ENCODE measurements at places on chromosomes 13 and 19.

DNA sequence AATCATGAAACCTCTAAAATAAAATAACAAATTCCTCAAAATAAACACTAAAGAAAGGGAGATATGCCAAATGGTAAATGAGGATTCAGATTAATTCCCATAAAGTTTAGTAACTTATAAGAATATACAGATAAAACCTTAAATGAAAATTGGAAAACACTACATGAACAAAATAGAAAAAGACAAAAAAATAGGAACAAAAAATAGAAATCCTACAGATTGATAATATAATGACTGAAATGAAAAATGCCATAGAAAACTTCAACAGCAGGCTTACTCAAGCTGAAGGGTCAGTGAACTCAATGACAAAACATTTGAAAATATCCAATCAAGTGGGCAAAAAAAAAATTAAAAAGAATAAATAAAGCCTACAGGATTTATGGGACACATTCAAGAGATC is 1784.8 kb downstream of the PCDH9 start:
- DNase-seq, result no peak

DNA sequence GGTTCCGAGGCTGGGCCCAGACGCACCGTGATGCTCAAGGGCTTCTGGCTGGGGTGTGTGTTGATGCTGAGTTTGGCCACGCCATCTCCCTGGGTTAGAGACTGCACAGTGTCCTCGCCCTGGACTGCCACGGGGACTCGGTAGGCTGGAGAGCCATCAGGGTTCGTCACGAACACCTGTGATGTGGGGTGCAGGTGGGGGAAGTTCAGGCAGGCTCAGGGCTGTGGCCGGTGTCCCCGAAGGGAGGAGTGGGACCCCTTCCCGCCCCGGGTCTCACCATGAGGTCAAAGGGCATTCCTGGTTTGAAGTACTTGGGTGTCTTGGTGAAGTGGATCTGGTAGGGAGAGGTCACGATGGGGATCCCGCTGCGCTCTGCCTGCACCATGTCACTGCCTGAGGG is 8.2 kb downstream of the C3 start:
- no peak for DNase-seq

GRCh38 chr13:42395086-42395821 is 123.3 kb downstream of the AKAP11 start:
- no peak for DNase-seq

DNA sequence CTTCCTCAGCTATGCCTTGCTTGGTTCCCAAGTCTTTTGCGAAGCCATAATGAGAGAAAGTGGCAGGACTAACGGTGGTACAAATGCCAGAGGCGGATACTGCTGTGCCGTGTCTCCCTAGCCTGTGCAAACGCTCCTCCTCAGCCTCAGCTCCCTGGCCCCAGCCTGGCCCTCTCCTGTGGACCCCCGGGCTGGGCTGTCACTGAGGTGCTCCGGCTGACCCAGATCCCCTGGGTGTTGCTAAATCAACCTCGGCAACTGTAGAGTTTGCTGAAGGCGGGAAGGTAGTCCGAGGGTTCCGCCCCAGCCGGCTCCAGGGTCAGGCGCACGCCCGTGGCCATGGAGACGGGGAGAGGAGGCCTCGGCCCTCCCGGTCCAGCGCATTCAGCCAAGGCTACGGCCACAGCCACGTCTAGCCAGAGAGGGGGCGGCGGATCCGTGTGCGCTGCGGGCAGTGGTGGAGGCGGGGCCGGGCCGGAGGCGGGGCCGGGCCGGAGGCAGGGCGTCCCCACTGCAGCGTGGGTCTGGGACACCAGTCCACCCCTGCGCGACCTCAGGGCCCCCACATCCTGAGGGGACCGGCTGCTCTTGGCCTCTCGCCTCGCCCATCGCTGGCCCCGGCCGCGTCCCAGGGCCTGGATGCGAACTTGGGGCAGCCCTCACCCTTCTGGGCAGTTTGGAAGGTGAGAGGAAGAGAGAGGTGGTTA is 16.4 kb upstream of the ZNF492 start:
- no peak for DNase-seq

DNA sequence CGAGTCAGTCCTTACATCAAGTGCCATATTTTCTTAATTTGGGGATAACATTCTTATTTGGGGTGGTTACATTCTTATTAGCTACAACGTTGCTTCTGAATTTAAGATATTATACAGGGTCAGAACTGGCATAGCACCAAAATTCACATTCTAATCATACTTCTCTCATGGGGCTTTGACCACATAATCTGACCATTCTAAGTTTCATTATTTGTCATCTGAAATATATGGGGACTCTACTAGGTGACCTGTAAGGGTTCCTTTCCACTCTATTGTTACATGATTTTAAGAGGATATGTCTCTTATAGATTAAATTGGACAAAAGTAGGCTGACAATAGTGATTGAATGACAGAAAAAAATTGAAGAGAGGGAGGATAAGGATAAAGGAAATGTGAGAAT is 536.5 kb downstream of the KCTD12 start:
- DNase-seq, result no peak

GRCh38 chr13:26813321-26813979 is 52.9 kb upstream of the GPR12 start:
- DNase-seq, result no peak

- DNase-seq, result no peak
These were observed 1.6 kb upstream of the POU4F1 start for GRCh38 chr13:78604782-78605611.

GRCh38 chr19:14779151-14779550 is 791 bp upstream of the ADGRE2 start:
- no peak for DNase-seq

DNA sequence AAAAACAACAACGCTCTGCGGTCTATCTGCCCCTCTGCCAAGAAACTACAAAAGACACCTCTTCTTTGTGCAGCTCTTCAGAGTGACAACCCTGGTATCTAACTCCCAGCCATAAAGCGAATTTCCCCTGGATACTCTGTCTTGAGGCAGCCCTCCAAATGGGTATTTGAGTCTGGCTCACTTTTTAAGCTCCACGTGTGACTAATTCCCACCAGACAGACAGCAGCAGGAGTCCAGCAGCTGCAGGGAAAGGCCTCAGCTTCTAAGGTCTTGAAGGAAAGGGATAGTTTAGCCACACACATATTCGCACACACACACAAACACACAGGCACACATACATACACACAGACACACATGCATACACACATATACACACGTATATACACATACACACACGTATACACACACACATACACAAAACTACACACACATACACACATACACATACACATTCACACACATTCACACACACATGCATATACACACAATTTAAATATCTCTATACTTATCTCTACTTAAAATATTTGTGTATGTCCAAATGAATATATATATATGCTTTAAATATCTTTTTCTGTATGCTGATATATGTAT is 188.8 kb downstream of the TSHZ3 start:
- DNase-seq, result peak; percentile 79

- peak; percentile 30 for DNase-seq
These were observed 220.9 kb downstream of the FOXO1 start for GRCh38 chr13:40445557-40445990.

DNA sequence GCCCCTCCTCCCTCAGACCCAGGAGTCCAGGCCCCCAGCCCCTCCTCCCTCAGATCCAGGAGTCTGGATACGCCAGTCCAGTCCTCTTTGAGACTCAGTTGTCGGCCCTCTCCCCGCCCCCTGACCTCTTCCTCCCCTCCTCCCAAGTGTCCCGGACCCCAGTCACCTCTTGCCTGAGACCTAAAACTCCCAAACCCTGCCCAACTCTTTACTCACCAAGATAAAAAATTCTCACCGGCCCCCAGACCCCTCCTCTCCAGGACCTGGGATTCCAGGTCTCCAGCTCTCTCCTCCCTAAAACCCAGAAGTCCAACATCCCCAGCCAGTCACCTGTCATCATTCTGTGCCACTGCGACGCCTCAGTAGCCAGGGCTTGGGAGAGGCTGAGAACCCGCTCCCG is 1.4 kb upstream of the HSD17B14 start:
- no peak for DNase-seq

DNA sequence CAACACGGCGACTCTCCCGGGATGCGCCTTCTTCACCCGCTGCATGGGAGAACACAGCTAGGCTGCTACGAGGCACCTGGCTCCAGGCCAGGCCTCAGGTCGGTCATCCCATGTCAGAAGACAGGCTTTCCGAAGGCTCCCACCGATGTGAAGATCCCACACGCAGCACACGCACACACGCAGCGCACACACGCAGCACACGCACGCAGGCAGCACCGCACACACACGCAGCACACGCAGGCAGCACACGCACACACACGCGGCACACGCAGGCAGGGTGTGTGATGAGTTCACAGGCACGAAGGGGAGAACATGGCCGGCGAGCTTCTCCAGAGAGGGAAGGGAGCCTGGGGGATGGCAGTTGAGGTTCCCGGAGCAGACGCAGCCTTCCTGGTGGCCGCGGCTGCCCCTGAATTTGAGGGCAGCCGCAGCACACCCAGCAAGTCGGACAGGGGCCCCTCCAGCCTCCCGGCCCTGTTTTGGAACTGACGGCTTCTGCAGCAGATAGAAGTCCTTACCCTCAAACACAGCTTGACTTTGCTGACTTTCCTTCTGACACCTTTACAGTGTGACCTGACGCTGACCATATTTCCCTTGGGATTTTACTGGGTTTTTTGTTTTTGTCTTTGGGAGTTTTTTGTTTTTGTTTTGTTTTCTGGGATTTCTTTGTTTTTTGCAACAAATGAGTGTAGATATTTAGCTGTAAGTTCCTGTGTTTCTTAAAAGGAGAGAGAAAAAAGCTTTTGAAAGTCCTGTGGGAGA is 55.9 kb downstream of the RASA3 start:
- peak; percentile 19 for DNase-seq

GRCh38 chr19:43620061-43621001 is 902 bp upstream of the ZNF428 start:
- no peak for DNase-seq

DNA sequence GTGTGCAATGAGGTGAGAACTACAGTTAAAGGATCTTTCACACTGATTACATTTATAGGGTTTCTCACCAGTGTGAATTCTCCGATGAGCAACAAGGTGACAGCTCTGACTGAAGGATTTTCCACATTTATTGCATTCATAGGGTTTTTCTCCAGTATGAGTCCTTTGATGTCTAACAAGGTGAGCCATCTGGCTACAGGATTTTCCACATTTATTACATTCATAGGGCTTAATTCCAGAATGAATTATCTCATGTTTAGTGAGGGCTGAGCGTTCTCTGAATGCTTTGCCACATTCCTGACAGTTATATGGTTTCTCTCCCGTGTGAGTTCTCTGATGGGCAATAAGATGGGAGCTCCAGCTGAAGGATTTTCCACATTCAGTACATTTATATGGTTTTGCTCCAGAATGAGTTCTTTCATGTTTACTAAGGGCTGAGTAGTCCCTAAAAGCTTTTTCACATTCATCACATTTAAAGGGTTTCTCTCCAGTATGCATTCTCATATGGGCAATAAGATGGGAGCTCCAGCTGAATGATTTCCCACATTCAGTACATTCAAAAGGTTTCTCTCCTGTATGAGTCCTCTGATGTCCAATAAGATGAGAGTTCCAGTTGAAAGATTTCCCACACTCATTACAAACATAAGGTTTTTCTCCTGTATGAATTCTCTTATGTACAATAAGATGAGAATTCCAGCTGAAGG is 4.4 kb upstream of the C19orf18 start:
- no peak for DNase-seq

DNA sequence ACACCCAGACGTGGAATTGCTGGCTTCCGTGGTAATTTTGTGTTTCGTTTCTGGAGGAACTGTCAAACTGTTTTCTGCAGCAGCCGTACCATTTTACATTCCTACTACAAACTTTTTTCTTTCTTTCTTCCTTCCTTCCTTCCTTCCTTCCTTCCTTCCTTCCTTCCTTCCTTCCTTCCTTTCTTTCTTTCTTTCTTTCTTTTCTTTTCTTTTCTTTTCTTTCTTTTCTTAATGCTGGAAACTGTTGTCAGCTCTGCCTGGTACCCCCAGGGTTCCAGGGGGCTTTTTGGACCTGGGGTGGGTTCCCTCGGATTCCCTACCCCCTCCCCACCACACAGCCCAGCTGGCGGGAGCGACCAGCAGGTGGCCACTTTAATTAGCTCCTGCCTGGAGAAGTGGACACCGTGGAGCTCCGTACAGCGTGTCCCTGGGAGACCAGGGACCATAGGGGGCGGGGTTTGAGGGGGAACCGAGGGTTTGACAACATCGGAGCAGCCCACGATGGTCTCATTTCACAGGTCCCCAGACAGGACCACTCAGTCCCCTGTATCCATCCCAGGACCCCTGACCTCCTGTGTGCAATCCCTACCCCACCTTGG is 24.4 kb downstream of the CELF5 start:
- no peak for DNase-seq

DNA sequence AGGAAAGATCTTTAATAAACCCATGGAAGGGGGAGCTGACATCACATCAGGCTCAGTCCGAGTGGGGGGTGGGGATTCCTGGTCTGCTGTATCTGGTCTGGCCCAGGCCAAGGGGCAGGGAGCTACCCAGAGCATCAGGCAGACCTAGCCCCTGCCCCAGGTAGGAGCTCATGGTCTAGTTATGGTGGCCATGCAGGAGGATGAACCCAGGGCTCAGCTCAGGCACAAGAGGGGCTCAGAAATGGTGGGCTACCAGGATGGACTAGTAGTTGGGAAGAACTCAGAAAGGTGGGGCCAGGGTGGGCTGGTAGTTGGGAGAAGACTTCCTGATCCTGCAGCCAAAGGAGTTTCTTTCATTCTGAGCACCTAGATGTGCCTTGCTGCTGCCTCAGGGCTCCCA is 14.3 kb downstream of the VSTM2B start:
- DNase-seq, result no peak

DNA sequence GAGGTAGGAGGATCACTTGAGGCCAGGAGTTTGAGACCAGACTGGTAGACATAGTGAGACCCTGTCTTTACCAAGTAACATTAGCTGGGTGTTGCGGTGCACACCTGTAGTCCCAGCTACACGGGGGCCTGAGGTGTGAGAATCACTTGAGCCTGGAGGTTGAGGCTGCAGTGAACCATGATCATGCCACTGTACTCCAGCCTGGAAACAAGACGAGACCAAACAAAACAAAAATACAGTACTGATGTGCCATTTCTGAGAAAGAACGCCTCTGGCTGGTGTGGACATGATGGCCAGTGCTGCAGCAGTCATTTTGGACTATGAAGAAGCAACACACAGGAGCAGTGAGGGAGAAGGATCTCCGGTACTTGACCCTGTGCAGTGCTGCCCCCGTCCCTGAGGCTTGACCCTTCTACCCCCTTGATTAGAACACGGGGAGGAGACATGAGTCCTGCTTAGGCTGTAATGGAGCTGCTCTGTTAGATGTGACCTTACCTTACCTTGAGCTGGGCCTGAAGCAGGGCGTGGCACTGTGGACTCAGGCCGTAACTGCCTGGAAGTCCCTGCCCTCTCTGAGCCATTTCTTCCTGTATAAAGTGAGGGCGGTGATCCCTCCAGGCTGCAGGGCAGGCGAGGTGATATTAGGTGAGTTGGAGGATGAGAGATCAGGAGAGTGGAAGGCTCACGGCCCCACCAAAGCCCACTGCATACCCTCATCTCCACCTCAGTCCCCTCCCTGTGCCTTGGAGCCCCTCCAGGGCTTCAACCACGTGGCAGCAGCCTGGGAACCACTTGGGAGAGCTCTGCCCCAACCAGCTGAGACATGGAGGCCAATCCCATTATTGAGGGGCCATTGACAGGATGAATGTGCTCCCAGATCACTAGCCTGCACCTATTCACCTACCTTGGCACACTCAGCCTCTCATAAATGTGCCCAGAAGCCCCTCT is 5.9 kb downstream of the RPL18A start:
- no peak for DNase-seq
